ENCODE measurements at places on chromosomes 12 and 14.

DNA sequence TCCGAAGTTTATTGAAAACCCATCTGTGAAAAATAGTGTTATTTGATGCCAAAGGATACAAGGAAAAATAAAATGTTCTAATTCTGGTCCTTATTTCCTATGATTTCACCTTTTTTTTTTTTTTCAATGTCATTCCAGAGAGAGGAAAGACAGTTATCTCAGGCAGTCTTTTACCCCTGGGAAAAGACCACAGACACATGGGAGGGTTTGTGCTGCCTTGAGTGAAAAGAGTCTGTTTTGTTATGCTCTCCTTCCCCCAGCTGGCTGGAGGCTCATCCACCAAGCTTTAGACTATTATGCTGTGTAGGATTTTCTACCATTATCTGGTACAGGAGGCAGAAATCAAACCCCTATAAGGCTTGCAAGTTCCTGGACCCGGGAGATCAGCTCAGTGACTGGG lies 151.8 kb downstream of the CRADD start:
- DNase-seq = peak; percentile 15

GRCh38 chr12:19316425-19316824 lies 122.9 kb upstream of the AEBP2 start:
- no peak for DNase-seq

DNA sequence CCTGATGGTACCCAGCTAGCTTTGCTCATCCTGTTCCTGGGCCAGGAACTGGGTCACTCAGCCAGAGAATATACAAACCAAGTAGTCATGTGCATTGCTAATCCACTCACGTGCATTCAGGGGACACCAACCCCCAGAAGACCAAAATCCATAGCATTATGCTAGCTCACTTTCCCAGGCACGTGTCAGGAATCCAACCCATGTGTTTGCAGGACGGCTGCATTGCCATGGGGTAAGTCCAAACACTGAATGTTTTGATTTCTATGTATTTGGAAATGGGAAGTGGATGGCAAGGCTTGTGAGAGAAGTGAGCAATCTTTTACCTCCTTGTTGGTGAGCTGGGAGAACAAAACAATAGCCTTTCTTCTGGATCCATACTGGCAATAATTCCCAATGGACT lies 87.1 kb upstream of the FOXN3 start:
- DNase-seq = no peak

GRCh38 chr14:49306152-49306751 lies 279.9 kb downstream of the RPS29 start:
- peak; percentile 18 for DNase-seq

DNA sequence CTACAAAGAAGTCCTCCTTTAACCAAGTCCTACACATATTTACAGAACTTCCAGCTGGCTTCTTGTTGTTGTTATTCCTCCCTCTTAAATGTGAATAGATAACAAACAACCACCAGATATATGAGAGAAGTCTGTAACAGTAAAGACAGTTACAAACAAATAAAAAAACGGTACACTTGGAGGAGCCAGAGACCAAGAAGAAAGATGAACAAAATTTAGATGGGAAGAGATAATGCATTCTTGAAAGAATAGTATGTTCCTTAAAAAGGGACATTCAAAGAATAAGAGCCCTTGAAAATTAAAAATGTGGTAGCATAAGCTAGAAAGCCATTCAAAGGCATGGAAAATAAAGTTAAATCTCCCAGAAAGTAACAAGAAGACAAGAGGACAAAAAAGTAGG lies 25.9 kb downstream of the SLCO1A2 start:
- DNase-seq = no peak

GRCh38 chr12:45745861-45746277 lies 16.4 kb downstream of the ARID2 start:
- DNase-seq = peak; percentile 22

DNA sequence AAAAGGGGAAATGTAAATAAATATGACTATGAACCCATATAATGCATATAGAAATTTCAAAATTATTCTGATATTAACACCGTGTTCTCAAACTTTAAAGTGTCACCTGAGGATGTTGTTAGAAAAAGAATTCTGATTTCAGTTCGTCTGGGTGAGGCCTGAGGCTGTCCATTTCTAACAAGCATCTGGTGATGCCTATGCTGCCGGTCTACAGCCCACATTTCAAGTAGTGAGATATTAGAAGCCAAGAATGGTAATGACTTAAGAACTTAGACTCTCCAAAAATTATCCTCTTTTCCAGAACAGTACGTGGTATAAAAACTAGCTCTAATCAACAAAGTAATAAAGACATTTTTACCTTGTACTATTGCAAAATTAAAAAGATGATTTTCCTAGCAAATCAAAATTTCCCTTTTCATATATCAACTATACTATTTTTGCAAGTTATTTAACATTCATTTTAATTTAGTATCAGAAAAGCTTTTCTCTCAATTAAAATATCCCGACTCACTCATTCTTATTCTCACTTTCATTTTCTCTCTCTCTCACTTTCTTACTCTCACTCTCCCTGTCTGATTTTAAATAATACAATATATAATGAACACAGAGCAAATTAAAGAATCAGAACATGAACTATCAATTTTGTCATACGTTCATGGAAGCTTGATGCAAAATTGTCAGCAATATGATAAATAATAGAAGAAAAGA lies 35.0 kb downstream of the PIK3C2G start:
- DNase-seq = no peak

DNA sequence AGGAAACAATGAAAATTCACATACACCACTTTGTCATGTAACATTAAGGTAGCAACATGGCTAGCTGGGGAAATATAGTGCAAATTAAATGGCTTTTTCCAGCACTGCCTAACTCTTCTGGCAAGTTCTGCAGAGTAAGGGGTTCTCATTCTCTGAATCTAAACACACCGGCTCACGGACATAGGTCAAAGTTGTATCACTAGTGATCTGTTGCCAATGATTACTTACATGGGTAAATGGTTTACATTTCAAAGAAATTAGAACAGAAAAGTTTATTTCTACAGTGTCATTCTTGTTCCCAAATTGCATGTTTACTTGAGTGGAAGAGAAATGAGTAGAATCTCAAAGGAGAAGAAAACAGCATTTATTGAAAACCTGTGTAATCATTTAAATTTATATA lies 381.9 kb downstream of the PRKD1 start:
- DNase-seq = no peak

DNA sequence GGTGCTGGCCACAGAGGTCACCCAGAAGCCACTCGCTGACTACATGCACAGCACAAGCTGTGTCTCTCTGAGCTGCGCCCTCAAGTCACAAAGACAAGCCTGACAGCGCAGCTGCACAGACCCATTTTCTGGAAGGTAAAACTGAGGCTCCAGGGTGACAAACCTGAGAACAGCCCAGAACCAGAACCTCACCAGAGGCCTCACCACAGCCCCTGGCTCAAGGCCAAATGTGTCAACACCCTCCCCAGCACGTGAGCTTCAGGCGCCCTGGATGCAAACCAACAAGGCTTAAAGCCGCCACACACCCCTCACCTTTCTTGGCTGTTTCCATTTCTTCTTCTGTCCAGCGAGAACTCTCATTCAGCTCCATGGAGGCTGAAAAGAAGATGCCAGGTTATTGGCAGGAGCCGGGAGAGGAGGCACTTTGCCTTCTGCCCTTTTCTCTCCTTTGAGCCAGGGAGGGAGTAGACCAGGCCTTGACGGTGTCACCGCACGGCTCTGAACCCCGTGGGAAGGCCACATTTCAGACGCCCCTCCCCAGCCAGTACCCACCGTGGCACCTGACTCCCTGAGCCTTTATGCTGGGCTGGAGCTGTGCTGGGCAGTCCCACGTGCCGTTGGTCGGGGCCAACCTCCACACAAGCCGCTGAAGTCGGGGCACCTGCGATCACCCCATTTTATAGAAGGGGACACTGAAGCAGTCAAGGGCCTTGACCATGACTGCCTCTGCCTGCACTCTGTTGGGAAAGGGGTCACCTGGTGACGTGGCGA lies 103.1 kb downstream of the RFLNA start:
- no peak for DNase-seq

GRCh38 chr12:127077262-127078045 lies 1189.5 kb upstream of the TMEM132C start:
- DNase-seq = no peak

DNA sequence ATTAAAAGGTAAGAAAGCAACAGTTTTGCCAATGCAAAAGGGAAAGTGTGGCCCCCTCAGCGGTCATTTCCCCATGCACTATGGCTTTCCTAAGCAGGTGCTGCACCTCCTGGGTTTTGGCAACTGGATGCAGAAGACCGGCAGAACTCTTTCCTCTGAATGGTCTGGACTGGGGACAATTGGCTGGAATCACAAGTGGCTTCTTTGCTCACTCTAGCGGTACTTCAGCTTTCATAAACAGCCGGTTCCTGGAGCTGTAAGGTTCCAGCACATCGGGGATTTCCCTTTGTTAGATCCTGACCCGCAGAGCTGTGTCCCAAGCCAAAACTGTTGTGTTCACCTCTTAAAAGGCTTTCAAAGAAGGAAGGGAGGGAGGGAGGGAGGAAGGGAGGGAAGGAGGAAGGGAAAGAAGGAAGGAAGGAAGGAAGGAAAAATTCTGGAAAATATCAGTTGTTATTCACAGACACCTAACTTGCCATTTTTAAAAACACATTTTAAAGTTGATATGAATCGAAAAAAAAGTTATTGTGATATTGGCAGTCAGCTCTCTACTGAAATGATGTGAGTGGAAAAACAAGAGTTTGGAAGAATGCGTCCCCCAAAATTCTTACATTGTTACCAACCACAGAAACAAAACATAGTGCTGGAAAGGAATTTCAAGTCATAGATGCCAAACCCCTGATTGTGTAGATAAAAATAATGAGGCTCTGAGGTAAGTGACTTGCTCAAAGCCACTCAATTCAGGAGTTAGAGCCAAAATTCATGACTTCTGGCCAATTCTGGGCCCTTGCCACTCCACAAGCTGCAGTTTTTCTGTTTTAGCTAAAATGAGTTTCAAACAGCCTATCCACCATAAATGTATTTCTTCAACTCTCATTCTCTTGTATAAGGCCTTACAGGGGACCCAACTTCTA lies 220.6 kb upstream of the HMGA2 start:
- DNase-seq = no peak

- DNase-seq = peak; percentile 30
Observed at GRCh38 chr12:104985206-104985605, 910 bp upstream of the NOPCHAP1 start.

DNA sequence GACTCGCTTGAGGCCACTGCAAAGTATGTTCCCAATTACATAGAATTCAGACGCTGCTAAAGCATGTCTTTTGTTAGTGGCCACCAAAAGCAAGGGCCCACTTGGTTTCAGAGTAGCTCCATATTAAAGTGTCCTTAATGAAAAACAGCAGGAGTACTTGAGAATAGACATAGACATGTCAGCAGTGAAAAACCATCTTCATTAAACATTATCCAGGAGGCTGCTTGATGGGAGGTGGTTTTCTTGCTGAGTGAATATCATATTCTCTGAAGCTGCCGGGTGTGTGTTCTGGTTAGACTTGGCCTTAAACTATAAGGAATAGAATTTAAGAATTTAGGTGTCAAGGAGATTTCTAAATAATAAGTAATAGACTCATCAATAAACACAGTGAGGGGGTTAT lies 79.5 kb upstream of the CCDC198 start:
- DNase-seq = no peak

- DNase-seq = no peak
Observed at GRCh38 chr14:103195828-103196615, 72.8 kb downstream of the TNFAIP2 start.

DNA sequence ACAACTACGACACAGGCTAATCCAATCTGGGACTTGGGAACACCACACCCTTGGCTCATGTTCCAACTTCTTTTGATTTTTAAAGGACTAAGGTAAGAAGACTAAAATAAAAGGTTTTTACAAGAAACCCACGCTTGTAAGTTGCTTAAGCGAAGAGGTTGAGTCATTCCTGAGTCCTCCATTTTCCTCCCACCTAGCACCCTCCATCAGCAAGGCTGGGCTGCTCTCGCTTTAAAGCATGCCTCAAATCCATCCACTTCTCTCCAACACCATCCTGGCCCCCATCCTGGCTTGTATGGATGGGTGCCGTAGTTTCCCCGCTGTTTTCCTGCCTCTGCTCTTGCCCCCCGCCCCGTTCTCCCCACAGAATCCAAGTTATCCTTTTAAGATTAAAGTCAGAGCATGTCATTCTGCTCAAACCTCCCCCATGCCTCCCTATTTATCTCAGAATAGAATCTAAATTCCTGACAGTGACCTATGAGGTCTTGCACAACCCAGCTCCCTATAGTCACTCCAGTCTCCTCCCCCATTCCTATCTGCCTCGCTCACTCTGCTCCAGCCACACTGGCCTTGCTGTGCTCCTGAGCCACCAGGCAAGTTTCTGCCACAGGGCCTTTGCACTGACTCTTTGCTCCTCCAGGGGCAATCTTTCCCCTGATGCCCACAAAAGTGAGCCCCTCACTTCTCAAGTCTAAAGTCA lies 34.5 kb downstream of the SCARB1 start:
- DNase-seq = peak; percentile 75

- DNase-seq = no peak
Observed at GRCh38 chr14:60094306-60094897, 2.7 kb downstream of the PCNX4 start.

- no peak for DNase-seq
Observed at GRCh38 chr12:117006333-117006732, 92.9 kb downstream of the TESC start.

DNA sequence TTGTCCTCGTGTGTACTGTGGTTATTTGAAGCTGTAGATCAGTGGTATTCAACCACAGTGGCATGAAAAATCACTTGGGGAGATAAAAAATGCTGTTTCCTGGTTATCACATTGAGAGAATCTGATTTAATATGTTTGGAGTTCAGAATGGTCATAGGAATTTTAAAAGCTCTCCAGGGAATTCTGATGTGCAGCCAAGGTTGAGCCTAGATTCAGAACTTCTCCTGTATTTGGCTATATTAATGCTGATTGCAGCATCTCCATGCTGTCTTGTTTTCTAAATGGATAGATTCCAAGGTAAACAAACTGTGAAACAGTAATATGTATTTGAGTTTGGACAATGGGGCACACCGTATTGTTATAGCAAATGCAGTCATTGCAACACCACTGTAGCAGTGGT lies 982.2 kb upstream of the FBXO33 start:
- DNase-seq = no peak
